ENCODE measurements at places on chromosomes 7 and 10.

- no peak for DNase-seq
These were observed 40.4 kb downstream of the GTF2IRD1 start for GRCh38 chr7:74494076-74494548.

DNA sequence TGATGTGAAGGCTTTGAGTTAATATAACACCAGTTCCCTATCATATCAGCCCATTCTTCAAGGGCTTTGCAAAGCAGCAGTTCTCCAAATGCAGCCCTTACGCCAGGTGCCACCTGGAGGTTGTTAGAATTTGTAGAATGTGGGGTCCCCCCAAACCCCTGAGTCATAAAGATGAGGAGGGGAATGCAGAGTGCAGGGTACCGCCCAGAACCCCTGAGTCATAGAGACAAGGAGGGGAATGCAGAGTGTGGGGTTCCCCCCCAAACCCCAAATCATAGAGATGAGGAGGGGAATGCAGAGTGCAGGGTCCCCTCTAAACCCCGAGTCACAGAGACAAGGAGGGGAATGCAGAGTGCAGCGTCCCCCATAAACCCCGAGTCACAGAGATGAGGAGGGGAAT, 605.8 kb downstream of the PTPRN2 start:
- DNase-seq = no peak

DNA sequence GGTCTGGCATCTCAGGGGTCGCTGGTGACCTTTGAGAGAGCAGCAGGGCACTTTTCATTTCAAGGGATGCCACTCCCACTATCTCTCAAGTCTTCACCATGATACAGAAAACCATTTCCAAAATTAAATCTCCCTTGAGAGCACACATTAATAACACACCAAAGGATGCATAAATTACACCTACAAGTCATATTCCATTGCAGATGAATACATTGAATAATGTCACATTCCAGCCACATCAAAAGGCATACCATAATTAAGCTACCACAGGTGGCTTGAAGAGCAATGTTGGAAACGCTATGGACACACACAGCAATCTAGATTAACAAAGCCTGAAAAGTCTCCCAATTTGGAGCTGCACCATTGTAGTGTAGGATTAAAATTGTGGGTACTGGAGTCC, 353.3 kb upstream of the ZMIZ1 start:
- no peak for DNase-seq

GRCh38 chr10:47178537-47179290, 121.3 kb upstream of the GDF10 start:
- no peak for DNase-seq

DNA sequence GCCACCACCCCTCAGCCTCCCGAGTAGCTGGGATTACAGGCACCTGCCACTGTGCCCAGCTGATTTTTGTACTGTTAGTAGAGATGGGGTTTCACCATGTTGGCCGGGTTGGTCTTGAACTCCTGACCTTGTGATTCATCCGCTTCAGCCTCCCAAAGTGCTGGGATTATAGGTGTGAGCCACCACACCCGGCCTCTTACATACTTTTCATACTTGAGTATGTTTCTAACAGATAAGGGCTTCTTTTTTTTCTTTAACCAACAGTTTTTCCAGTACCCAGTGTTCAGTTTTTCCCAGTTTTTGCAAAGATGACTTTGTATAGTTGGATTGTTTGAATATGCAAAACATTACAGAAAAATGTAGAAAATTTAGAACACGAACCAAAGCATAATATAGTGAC, 7.7 kb downstream of the EIF4H start:
- DNase-seq = no peak

DNA sequence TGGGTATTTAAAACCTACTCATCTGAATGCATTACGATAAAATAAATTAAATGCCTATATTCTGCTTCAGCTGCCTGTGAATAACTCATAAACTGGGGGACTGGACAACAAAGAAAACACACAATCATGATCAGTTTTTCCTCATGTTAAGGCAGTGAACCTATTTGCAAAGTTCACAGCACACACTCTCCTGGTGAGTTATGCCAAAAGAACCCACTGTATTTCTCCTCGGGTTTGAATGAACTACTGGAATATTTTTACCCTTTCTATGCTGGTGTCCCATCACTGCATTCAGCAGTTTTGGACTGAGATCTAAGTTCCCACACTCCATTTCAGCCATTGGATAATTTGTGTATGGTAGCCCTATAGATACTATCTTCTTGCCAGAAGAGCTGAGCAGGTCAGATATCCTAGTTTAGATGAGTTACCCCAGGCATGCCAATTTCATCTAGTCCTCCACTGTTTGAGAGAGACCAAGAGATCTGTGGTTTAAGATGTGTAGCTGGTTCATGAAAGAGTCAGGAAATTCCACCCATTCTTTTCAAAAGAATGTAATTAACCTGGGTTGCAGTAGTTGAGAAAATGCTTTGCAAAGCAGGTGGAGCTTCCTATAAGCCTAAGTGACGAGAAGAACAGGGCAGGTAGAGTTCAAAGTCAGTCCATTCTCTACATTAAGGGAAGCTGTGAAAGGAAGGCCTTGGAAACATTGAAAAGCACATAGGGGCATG, 101.7 kb downstream of the PLXDC2 start:
- no peak for DNase-seq

- DNase-seq = peak; percentile 34
These were observed 114.6 kb downstream of the EPC1 start for GRCh38 chr10:32232378-32232777.

- no peak for DNase-seq
These were observed 39.8 kb upstream of the MSRB2 start for GRCh38 chr10:23055424-23056185.

DNA sequence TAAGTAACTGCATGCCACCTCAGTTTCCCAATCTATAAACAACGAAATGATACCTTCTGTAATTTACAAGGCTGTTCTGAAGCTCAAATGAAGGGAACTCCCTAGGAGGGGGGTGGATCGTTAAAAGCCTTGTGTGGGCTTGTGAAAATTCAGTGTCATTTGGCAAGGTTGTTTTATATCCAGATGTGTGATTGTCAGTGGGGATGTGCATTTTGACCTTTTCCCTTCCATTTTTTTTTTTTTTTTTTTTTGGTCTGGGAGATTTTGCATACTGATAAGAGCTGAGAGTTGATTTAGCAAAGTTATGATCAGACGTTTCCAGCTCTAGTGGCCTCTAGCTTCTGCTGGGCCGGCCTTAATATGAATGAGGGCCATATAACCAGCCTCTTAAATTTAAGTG, 22.8 kb downstream of the CREB5 start:
- no peak for DNase-seq

- no peak for DNase-seq
These were observed 34.8 kb upstream of the PURB start for GRCh38 chr7:44920119-44920518.

DNA sequence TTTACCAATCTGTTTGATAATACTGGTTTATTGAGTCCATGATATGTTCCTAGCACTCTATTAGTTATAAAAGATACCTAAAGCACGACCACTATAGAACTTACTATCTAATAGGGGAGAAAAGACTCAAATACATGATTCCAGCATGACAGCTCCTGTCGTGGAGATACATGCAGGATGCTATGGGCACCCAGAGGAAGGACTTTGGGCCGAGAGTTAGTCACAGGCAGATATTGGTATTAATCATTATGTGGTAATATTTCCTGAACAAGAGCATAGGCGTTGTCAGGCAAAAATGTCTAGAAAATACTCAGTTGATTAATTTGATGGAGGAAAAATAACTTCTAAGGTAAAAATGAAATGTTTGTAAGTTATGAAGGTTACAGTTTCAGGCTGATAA, 31.8 kb downstream of the CNNM2 start:
- no peak for DNase-seq

GRCh38 chr10:76229341-76229740, 797.9 kb downstream of the LRMDA start:
- no peak for DNase-seq

DNA sequence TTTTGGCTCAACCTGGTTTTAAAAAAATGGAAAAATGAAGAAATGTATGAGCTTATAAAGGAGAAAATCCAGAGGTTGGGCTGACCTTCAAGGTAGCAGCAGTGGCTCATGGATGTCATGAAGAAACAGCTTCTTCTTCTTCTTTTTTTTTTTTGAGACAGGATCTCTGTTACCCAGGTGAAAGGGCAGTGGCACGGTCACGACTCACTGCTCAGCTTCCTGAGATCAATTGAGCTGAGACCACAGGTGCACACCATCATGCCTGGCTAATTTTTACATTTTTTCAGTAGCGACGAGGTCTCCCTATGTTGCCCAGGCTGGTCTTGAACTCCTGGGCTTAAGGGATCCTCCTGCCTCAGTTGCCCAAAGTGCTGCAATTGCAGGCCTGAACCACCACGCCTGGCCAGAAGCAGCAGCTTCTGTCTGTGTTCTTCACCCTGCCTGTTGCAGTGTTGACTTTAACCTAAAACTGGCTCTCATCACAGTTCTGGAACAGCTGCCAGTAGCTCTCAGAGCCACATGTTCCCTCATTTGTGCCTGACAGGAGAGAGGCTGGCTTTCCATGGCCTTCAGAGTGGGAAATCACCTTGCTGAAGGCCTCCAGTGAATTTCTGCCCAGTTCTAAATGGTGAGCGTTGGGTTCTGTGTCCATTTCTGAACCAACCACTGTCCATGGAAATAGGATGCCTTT, 117.7 kb downstream of the PFKFB3 start:
- DNase-seq = no peak

Measured in NCI-H187 treated with DMSO at 0.1 percent for 48 hours (cell line).